ENCODE measurements at places on chromosomes 3 and 15. TPM values are rescaled to one million over a fixed set of nuclear protein-coding genes. Genes with fewer than 3 reads are reported as not detected.

GRCh38 chr3:82509106-82509842 lies 747.8 kb upstream of the GBE1 start:
- no peak for DNase-seq

The LRRK1 gene
- 55.8 TPM for total RNA-seq

DNA sequence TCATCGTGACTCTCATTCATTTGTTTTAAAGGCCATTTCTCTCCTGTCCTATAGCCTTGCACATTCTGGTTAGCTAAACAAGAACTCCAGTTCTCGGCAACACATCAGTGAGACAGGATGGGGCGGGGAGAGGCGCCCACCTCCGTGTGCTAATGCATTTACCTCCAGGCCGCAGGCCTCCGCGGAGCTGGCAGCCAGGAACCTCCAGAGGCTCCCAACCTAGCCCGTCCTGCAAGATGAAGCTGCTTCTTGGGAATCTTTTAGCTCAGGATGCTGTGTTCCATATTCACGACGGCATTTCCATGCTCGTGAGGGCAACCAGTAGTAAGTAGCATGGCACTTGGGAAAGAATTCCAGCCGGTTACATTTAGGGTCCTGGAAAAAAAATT lies 47.9 kb downstream of the RGMA start:
- DNase-seq, result no peak

- DNase-seq, result no peak
Measured at GRCh38 chr3:119570229-119570628, 9.1 kb upstream of the ADPRH start.

DNA sequence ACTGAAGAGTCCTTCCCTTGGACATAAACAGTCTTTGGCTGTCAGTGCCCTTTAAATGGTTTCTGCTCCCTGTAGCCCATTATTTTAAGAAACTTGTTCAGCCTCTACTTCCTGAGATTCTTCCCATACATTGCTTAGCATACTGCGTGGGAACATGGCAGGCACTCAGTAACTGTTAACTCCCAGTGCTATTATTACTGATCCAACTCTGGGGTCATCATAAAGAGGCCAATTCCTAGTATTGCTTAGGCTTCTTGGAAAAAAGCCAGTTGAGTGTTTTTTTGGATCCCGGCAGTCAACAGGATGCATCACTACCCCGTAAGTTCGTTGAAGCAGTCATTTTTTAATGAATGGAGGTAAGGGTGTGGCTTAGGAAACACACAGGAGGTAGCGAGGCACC lies 206.2 kb upstream of the ADAMTS9 start:
- no peak for DNase-seq

DNA sequence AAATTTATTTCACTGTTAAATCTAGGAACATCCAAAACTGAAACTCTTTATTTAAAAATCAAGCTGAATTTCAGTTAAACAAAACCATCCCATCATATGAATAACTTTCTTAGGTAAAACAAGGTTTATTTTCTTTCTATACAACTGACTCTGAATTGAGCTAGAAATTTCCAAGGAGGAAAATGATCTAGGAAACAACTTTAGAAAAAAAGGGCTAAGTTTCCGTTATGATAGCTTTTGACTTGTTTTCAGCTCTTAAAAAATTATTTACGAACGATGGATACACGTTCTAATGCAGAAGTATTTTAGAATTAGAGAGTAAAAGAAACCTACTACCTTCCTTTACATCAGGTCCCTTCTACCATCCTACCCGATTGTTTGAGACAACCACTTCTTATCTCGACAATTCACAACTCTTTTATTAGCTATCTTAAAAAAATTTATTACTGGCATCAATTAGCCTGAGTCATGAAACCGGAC lies 1.8 kb upstream of the IGF1R start:
- DNase-seq, result no peak

- DNase-seq, result no peak
Measured at GRCh38 chr15:60871731-60872130, 357.4 kb downstream of the RORA start.

The MYRIP gene
- total RNA-seq, result 9.4 TPM

DNA sequence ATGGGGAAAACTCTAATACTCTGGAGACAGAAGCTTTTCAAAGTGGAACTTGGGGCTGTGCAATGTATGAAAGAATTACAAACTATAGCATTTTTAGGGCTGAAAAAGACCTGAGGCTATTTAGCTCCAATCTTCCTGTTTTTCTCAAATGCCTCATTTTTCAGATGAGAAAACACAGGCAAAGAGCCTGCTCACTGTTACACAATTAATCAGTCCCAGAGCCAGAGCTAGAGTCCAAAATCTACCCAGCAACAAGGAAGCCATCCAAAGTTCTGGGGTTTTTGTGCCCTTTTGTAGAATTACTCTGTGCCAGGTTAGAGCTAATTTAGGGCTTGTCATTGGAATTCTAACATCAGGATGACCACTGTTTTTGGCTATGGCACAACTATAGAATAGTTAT lies 45.5 kb downstream of the GPR149 start:
- no peak for DNase-seq

GRCh38 chr15:86183596-86184491 lies 104.2 kb downstream of the AGBL1 start:
- DNase-seq, result no peak

The GALNT15 gene
- total RNA-seq, result 114 TPM

The KNL1 gene
- 7.4 TPM for total RNA-seq

DNA sequence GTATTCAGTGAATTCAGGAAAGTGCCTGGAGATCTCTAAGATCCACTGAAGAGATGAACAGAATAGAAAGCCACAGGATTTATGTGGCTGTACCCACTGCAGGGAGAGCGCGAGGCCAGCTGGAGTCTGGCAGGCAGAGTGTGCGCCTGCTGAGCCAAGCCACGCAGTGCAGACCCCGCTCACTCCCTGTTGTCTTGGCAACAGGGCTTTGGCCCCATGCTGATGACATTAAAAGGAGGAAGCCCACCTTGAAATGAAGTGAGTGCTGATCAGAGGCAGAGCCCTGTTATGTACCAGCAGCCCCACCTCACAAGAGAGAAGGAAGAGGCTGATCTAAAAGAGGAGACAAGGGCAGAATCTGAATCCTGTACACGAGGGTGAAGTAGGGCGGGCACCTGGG lies 36.7 kb downstream of the PXYLP1 start:
- no peak for DNase-seq

DNA sequence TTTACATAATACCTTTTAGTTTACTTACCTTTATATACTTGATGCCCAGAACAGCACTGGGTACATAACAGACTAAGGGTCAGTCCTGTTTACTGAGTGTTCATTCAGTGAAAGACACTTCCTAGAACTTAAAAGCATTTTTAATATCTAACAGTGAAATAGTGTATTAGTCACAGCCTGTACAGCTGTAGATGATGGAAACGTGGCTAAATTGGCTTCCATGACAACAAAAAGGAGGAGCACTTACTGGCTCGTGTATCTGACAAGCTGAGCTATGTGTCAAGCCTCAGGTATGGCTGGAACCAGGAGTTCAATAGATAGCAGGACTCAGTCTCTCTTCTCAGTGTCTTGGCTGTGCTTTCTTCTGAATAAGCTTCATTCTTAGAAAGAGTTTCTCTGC lies 40.2 kb downstream of the CMTM8 start:
- DNase-seq, result no peak

DNA sequence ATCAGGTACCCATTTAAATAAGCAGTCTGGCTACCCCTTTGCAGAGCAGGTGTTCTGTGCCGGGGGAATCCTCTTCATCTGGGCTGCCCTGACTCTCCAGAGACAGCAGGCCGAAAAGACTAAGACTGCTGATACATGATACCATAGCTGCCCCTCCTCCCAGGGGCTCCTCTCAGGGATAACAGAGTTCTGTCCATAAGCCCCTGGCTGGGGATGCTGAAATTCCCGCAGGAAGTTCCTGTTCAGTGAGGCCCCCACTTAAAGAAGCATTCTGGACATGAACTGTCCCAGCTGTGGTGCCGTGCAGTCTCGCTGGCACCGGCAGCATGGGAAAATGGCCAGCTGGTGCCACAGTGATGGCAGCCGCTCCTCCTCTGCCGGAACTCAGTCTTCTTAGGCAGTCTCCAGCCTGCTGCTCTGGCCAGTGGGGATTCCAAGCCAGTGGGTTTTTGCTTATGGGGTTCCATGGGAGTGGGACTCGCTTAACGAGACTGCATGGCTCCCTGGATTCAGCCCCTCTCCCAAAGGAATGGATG lies 1026.2 kb downstream of the NAALADL2 start:
- DNase-seq, result no peak

Measured in Peyer's patch (tissue), 4 donors.